ENCODE measurements at places on chromosomes 13 and 19.

- no peak for DNase-seq
These were observed 112.4 kb downstream of the KATNAL1 start for GRCh38 chr13:30194906-30195305.

DNA sequence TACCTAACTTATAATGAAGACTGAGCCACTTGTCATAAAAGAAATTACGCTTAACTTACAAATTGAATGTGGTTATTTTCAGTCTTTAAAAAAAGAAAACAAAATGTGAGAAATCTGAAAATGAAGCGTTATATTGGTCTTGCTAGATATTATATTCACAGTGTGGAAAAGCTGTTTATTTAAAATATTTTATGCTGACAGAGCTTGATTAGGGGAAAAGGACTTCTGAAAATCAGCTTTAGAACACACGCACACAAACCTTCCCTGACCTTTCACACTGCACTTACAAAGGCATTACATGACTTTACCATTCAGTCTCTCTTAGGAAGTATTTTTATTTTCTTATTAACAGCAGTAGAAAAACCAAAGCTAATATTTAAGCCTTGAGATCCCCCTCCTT, 461.5 kb downstream of the DIAPH3 start:
- no peak for DNase-seq

DNA sequence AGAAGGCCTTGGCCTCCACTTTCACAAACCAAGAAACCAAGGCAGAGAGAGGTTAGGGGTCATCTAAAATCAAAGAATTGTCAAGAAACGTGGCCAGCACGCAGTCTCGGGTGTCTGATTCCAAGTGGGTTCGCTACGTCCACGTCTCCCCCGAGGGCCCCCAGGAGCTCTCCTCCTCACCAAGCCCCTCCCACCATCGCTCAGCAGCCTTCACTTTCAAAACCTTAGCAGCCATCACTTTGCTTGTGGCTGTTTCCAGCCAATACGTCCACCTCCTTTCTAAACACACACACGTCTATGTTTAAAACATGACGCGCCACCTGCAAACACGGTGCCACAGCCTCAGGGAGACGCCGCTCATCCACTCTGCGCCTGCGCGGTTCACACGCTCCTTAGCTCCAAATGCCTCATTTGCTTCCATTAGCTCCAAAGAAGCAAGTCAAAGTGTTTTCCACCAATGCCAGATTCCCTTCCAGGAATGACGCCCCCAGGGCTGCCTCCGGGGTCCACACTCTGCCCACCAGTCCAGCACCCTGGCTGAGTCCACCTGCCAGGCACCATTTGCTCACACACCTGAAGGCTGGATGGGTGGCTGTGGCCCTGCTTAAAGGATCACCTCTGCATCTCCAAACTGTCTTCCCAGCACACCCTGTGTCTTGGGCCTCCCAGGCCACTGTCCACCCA, 5.5 kb downstream of the RASA3 start:
- no peak for DNase-seq

DNA sequence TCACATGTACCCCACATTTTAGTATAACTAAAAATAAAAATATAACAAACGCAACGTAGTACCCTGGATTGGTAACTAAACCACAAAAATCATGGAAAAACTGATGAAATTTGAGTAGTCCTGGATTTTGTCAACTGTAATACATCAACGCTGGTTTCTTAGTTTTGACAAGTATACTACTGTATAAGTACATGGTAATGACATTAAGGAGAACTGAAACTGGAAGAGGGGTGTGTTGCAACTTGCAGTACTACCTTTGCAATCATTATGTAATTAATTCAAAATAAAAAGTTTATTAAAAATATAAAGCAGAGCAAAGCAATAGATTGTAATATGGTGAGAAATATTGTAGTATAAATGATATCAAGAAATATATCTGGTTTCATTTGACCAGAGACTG, 1158.0 kb upstream of the SPRY2 start:
- DNase-seq = no peak

DNA sequence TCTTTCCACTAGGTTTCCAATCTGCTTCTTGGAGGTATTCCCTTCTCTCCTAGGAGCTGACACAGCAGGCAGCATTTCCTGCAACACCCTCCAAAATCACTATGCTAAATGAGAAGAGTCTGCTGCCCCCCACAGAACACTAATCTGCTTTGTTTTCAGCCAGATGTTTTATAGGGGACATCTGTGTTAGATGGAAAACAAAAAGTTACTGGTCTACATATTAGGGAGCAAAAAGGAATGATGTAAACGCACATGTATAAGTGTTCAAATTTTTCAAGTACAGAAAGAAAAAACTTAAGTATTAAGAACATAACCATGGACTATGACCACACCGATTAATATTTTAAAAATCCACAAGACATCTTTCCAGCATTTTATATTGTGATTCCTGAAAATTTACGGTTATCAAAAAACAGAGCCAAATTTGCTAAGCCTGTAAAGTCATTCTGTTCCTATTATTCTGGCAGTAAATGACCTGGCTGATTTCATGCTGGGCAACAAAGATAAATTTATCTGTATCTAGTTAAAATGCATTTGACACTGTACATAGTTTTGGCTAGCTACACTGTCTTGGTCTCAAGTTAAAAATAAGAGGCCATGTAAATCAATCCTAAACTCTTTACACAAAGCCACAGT, 63.3 kb downstream of the DCLK1 start:
- DNase-seq = no peak

GRCh38 chr13:104592545-104593250, 1526.5 kb upstream of the SLC10A2 start:
- peak; percentile 31 for DNase-seq

GRCh38 chr13:29530901-29531300, 64.6 kb downstream of the SLC7A1 start:
- DNase-seq = no peak

DNA sequence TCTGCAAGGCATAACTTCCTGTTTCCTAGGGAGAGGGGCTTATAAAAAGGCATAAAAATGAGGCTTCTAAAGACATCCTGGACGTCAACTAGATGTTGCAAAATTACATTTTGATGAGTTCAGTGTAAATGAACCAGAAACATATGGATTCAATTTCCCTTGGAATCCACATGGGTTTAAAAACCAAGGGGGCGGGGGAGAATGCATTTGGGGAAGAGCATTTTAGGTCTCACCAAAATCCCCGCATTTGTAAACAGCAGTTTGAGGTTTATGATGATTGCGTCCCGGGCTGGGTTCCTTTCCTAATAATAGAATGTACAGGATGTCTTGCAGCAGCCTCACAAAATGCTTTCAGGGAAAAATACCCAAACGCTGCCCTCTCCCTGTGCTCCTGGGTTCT, 407.8 kb downstream of the ZNF536 start:
- DNase-seq = no peak

DNA sequence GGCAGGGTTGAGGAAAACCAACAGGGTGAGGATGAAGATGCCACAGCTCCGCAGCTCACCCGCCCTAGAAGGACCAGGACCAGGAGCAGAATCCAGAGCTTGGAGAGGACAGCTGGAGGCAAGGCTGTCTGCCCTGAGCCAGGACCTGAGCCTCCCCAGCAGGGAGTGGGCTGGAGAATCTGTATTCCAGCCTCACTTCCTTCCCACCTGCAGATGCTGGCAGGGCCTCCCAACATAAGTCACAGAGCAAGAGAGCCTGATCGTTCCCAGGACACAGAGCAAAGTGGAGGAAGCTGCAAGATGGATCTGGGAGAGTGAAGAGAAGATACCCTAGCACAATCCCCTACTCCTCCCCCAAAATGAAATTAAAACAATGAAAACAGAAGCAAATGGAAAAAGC, 61.7 kb upstream of the WASF3 start:
- no peak for DNase-seq

GRCh38 chr13:32538143-32538620, 413 bp downstream of the N4BP2L2 start:
- DNase-seq = peak; percentile 42

DNA sequence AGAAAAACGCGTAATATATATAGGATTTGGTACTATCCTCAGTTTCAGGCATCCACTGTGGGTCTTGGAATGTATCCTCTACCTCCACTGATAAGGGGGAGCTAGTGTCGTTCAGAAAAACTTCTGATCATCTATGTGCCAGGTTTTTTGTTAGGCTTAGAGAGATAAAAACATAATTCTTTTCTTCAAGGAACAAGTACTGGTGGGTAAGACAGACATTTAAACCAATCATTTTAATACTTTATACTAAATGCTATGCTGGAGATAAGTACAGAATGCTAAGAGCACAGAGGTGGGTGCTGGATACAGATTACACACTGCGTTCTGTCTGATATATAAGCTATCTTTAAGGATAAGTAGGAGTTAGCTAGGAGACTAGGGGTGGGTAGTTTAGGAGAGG, 166.1 kb downstream of the PDS5B start:
- DNase-seq = no peak

DNA sequence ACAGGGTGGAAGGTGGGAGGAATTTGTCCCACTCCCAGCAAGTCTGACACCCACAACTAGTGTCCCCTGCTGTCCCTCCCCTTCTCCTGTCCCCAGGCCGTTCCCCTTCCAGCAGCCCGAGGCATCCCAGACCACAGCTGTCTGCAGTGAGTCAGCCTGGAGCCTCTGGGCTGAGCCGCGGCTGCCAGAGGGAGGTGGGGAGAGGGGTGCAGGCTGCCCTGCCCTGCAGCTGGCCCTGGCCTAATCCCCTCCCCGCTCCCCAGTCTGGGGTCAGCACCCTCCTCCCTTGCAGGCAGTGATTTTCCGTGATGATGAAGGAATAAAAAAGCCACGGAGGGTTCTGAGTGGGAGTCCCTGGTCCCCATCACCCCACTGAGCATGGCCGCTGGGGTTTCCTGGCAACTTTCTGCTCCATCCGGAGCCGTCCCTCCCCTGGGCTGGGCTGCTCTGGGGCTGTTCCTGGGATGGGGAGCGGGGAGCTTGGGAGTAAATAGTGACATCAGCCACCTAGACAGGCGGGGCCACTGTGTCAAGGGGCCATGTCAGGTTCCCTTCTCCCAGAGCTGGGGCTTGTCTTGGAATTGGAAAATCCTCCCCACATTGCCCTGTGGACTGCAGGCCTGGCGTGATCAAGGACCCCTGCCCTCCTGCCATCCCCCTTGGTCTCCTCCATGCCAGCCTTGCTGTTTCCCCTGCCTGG, 16.8 kb downstream of the SPC24 start:
- DNase-seq = peak; percentile 65

DNA sequence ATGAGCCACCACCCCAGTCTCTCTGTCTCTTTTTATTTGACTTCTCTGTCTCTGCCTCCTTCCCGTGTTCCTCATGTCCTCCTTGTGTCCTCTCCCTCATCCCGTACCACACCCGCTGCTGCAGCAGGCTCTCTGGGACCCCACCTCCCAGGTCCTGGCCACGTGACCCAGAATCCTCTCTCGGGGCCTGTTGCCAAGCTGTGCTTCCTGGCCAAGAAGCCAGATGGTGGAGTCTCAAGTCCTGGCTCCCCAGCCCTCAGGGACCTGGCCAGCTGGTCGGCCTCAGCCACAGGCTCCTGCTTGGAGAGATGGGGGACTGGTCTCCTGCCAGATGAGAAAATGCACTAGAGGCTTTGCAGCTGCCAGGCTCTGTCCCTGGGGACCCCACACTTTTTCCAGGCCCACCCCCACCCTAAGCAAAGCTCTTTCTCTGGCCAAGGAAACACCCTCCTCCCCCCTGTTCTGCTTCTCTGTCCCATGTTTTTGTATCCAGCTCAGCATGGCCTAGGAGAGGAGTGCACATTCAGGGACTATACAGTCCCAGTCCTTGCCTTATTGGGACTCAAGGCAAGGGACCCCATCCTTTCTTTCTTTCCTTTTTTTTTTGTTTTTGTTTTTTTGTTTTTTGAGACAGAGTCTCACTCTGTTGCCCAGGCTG, 34.3 kb upstream of the SHKBP1 start:
- DNase-seq = no peak

GRCh38 chr13:73061473-73061872, 2.7 kb downstream of the KLF5 start:
- no peak for DNase-seq

DNA sequence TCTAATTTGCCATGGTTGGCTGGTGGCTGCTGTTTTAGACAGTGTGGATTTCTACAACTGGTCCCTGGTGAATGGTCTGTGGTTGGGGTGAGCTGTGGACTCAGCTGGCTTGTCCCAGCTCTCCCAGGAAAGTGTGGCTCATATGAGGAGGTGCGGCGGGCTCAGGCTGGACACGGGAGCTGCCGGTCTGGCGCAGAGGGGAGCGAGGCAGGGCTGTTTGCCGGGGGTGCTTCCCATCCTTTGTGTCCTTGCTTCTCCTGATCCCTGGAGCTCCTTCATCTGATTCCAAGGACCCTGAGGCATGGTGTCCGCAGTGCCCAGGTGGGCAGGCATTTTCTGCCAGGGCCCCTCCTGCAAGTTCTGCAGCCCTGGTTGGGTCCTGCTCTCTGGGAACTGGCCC, 104.9 kb downstream of the TEX29 start:
- DNase-seq = no peak

DNA sequence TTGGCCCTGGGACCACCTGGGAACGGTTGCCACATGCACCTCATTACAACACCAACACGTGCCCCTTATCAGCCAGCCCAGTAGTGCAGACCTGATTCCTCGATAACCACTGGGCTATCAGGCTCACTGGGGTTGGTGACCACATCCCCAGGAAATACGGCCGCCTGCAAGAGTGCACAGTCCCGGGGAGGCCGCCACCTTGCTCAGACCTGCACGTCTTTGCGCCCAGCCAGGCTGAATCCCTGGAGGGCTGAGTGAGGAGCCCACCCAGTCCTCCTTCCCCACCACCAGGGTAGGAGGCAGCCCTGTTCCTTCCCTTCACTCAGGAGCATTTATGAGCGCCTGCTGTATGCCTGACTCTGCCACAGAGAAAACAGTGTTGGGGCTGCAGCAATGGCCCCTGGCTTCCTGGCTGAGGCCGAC, 67.8 kb downstream of the CEBPG start:
- DNase-seq = no peak

DNA sequence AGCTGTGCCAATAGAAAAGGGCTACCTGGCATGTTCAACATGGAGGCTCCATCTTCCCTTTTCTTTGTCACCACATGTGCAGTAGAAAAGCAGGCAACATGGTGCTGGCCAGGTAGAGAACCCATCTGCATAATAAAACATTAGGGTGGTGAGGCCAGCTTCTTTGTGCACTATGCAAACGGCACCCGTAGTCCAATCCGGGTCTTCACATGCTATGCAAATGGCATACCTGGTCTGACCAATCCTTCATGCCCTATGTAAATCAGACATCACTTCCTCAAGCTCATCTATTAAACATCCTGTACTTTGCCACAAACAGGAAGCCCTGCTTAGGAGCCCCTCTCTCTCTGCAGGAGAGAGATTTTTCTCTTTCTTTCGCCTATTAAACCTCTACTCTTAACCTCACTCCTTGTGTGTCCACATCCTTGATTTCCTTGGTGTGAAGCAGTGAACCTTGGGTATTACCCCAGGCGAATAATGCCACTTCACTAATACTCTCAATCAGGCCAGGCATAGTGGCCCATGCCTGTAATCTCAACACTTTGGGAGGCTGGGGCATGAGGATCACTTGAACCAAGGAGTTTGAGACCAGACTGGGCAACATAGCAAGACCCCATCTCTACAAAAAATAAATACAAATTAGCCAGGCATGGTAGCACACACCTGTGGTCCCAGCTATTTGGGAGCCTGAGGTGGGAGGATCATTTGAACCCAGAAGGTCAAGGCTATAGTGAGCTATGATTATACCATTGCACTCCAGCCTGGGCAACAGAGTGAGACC, 111.3 kb upstream of the MRI1 start:
- no peak for DNase-seq
